ENCODE measurements at places on chromosomes 11 and 22. TPM values are rescaled to one million over a fixed set of nuclear protein-coding genes. Genes with fewer than 3 reads are reported as not detected.

The TMPRSS4 gene
- not detected for total RNA-seq

The OR52I1 gene
- not detected for total RNA-seq

The TNNI2 gene
- total RNA-seq, result not detected

The ATM gene
- total RNA-seq, result 42.5 TPM

GRCh38 chr22:44847380-44847779 is 95.0 kb downstream of the ARHGAP8 start:
- H3K4me1 ChIP-seq, result no peaks in the 10 kb centered on the region
- no peaks in the 10 kb centered on the region for H3K36me3 ChIP-seq
- no peak overlapping the region for H3K27ac ChIP-seq

GRCh38 chr11:36447514-36447913 is 62.6 kb downstream of the TRAF6 start:
- H3K4me3 ChIP-seq, result no peak overlapping the region
- H3K36me3 ChIP-seq, result peaks cover 77% of the 10 kb centered on the region
- peaks cover 4% of the 10 kb centered on the region for H3K27me3 ChIP-seq
- no peak for DNase-seq
- no peak overlapping the region for H3K27ac ChIP-seq
- peaks cover 30% of the 10 kb centered on the region for H3K4me1 ChIP-seq

DNA sequence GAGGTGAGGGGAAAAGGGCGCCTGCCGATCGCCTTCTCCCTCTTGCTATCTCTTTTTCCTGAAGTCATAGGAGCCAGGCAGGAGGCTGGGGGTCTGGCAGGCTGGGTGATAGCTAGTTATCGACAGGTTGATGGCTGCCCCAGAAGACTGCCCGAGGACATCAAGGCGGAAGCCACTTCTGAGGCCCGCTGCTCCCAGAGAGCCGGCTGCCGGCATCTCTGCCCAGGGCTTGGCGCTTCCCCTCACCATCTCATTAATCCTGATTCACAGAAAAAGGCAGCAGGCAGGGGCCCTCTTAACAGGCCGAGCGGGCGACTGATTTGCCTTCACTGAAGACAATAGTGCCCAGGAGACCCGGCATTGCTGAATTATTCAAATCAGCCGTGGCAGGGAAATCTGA is 124.2 kb downstream of the MIAT start:
- peaks cover 29% of the 10 kb centered on the region for H3K36me3 ChIP-seq
- H3K4me1 ChIP-seq, result no peaks in the 10 kb centered on the region
- DNase-seq, result no peak
- no peaks in the 10 kb centered on the region for H3K27me3 ChIP-seq
- H3K27ac ChIP-seq, result no peak overlapping the region

- H3K36me3 ChIP-seq, result no peaks in the 10 kb centered on the region
- H3K27me3 ChIP-seq, result peaks cover 5% of the 10 kb centered on the region
- no peaks in the 10 kb centered on the region for H3K4me1 ChIP-seq
- no peak overlapping the region for H3K27ac ChIP-seq
Measured at GRCh38 chr11:117110294-117110950, 12.2 kb upstream of the SIK3 start.

DNA sequence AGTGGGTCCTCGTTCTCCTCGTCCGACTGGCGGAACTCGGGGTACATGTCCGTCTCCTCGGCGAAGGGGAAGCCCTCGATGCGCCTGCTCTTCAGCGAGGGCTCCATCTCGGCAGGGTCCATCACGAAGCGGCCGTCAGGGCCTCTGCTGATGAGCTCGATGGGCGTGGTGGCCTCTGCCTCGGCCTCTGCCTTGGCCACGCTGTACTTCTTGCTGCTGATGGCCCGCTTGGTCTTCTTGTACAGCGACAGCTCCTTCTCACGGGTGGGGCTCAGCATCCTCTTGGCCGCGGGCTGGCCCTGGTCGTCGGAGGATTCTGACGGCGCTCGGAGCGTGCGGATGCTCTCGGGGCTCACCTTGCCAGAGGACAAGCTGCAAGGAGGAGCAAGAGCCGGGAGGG is 35.7 kb downstream of the IGSF9B start:
- H3K4me1 ChIP-seq, result peaks cover 4% of the 10 kb centered on the region
- DNase-seq, result no peak
- H3K4me3 ChIP-seq, result no peak overlapping the region
- H3K27ac ChIP-seq, result no peak overlapping the region

DNA sequence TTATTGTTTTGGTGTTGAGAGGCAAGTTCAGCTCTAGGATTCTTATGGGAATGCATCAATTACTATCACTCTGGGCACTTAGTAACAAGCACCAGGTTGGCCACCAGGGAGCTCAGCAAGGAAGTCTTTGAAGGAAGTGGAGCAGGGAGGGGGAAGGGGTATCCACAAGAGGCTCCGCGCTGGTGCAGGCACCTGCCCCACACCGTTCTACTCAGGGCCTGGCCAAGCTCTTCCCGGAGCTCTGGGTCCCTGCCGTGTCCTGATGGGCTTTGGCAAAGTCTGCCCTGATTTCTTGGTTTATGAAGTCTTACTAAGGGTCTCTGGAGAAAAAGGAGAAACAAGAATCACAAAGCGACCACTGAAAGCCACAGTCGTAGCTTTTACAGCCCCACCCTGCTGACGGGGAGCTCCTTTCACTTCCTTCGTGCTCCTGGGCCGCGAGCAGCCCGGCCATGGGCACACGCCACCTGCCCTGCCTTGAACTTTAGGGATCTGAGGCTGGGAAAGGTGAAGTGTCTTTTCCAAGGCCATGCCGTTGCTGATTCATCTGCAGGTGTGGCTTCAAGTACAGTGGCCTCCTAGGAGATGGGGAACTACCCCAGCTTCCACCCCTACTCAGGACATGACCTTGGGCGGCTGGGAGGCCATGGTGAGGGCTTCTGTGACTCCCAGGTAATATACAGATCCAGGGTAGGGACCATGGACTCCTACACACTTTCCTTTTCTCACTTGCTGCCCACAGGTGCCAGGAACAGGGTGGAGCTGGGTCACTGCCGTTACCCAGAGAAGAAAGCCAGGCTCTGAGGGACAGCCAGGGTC is 15.9 kb upstream of the LRRC32 start:
- peaks cover 12% of the 10 kb centered on the region for H3K4me1 ChIP-seq
- peaks cover 3% of the 10 kb centered on the region for H3K27me3 ChIP-seq
- no peak for DNase-seq

All from activated CD4-positive, alpha-beta T cell treated with anti-CD3 and anti-CD28 coated beads, Interleukin-2, amount 10 ng/mL, durations not matched to agents 24 days and 14 days (primary cell).